CD4-positive, CD25-positive, alpha-beta regulatory T cell (primary cell): ENCODE measurements at places on chromosomes 13 and 19. TPM values are rescaled to one million over a fixed set of nuclear protein-coding genes. Genes with fewer than 3 reads are reported as not detected.
A peak's percentile ranks its signal among the peaks of the same experiment; 100 is the strongest.

GRCh38 chr19:9309974-9310446 is 372 bp upstream of the ZNF699 start:
- DNase-seq, result peak; percentile 75
- H3K4me1 ChIP-seq, result peaks cover 29% of the 10 kb centered on the region
- peaks cover 9% of the 10 kb centered on the region for H3K36me3 ChIP-seq
- H3K27me3 ChIP-seq, result no peaks in the 10 kb centered on the region
- H3K4me3 ChIP-seq, result peak overlapping the region; percentile 98
- H3K27ac ChIP-seq, result peak overlapping the region; percentile 91

VN1R2 gene
- total RNA-seq, result not detected

SBK3 gene
- not detected for total RNA-seq

DNA sequence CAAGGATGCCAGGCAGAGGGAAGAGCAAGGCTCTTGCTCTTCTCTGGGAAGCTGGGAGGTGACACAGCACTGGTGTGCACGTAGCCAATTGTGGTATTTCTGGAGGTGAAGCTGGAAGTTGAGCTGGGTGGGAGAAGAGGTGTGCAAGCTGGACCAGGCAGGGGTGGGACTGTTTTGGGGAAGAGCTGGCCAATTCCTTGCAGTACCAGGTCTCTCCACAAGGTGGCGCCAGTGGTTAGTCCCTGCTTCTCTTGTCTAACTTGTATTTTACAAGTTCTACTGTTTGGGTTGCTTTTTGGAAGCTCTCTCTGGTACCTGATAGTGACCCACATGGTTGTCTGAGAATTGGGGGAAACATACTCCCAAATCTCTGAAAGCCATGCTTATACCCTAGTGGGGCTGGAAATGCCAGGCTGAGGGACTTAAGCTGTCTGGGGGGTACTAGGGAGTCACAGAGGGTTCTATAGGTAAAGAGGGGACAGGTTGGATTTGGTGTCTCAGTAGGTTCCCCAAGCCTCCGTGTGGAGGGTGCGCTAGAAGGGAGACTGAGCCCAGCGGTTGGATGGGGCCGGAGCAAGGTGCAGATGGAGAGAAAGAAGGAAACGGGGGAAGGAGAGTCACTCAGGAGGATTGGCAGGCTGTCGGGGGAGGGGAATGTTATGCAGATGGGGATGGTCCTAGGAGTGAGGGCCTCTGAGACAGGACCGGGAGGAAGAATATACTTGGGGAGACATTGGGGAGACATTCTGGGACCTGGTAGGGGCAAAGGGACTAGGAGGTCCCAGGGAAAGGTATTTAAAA is 3.0 kb downstream of the HPN start:
- H3K4me3 ChIP-seq, result no peak overlapping the region
- H3K27ac ChIP-seq, result no peak overlapping the region
- H3K4me1 ChIP-seq, result peaks cover 24% of the 10 kb centered on the region
- no peaks in the 10 kb centered on the region for H3K36me3 ChIP-seq

WDFY2 gene
- total RNA-seq, result 26.2 TPM

NR2F6 gene
- 0.52 TPM for total RNA-seq

NAPSA gene
- total RNA-seq, result 0.67 TPM

DNA sequence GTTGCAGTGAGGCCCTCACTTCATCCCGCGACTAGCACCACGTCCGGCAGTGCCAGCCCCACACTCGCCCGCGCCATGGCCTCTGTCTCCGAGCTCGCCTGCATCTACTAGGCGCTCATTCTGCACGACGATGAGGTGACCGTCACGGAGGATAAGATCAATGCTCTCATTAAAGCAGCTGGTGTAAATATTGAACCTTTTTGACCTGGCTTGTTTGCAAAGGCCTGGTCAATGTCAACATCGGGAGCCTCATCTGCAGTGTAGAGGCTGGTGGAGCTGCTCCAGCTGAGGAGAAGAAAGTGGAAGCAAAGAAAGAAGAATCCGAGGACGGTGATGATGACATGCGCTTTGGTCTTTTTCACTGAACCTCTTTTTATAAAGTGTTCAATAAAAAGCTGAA is 48.6 kb downstream of the NLRP12 start:
- no peaks in the 10 kb centered on the region for H3K36me3 ChIP-seq
- DNase-seq, result no peak
- no peak overlapping the region for H3K27ac ChIP-seq
- no peak overlapping the region for H3K4me3 ChIP-seq
- no peaks in the 10 kb centered on the region for H3K27me3 ChIP-seq
- no peaks in the 10 kb centered on the region for H3K4me1 ChIP-seq

MIA gene
- total RNA-seq, result not detected

GRCh38 chr19:21593934-21594820 is 88.8 kb downstream of the ZNF429 start:
- no peak overlapping the region for H3K4me3 ChIP-seq
- no peaks in the 10 kb centered on the region for H3K36me3 ChIP-seq
- H3K27ac ChIP-seq, result no peak overlapping the region

DNA sequence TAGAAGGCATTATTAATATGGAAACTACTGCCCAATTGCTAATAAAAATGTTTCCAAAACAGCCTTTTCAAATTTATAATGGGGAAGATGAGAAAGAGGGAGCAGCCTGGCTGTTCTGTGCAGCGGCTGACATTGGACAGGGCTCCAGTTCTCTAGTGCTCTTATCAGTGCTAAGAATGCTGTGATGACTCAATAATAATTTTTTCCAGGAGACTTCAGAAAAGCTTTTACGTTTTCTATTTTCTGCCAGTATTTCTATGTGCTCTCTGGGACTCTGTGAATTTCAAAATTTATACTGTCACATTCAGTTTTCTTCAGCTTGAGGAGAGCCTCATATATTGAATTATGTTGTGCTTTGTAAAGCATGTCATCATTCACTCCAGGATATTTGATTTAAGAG is 209.6 kb downstream of the VWA8 start:
- H3K4me1 ChIP-seq, result no peaks in the 10 kb centered on the region
- H3K27me3 ChIP-seq, result no peaks in the 10 kb centered on the region
- DNase-seq, result no peak
- peaks cover 7% of the 10 kb centered on the region for H3K36me3 ChIP-seq

GRCh38 chr13:112690283-112690929 is 568 bp downstream of the ATP11A start:
- H3K27me3 ChIP-seq, result no peaks in the 10 kb centered on the region
- H3K4me3 ChIP-seq, result peak overlapping the region; percentile 80
- peak overlapping the region; percentile 62 for H3K27ac ChIP-seq
- peaks cover 38% of the 10 kb centered on the region for H3K4me1 ChIP-seq

- no peaks in the 10 kb centered on the region for H3K4me1 ChIP-seq
- no peak overlapping the region for H3K4me3 ChIP-seq
- no peak overlapping the region for H3K27ac ChIP-seq
- no peaks in the 10 kb centered on the region for H3K27me3 ChIP-seq
These were observed 13.2 kb downstream of the ENOX1 start for GRCh38 chr13:43773602-43774001.

CEACAM20 gene
- not detected for total RNA-seq

DNA sequence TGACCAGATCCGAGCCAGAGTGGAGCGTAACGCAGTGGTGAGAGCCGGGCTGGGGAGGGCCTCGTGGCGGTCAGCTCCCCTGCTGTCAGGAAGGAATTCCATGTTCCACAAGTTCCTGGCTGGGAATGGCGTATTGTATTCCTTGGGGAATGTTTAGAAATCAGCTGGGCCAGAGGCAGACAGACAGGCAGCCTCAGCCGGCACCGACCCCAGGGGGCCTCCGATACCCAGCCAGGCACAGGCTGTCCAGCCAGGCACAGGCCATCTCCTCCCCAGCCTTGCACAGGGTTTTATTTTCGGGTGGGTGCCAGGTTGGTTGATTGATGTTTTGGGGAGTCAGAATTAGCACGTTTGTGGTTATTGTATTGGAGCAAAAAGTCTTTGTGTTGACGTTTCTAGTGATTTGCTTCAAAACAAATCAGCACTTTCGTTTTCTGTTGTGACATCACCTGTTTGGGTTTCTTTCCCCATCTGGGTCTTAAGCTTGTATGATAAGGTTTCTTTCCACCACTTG is 126.6 kb upstream of the MCF2L start:
- no peaks in the 10 kb centered on the region for H3K4me1 ChIP-seq
- H3K27me3 ChIP-seq, result no peaks in the 10 kb centered on the region
- peaks cover 36% of the 10 kb centered on the region for H3K36me3 ChIP-seq
- no peak overlapping the region for H3K27ac ChIP-seq
- no peak for DNase-seq

- no peaks in the 10 kb centered on the region for H3K36me3 ChIP-seq
- no peak overlapping the region for H3K27ac ChIP-seq
- H3K4me3 ChIP-seq, result no peak overlapping the region
- no peaks in the 10 kb centered on the region for H3K4me1 ChIP-seq
- H3K27me3 ChIP-seq, result peaks cover 4% of the 10 kb centered on the region
- DNase-seq, result no peak
These were observed 28.2 kb downstream of the IGFL2 start for GRCh38 chr19:46176116-46176860.

- no peaks in the 10 kb centered on the region for H3K27me3 ChIP-seq
- no peak for DNase-seq
- no peak overlapping the region for H3K27ac ChIP-seq
- H3K4me1 ChIP-seq, result no peaks in the 10 kb centered on the region
These were observed 6.7 kb downstream of the KCNJ14 start for GRCh38 chr19:48461982-48462655.

GRCh38 chr19:34976611-34977010 is 12.6 kb upstream of the ZNF792 start:
- DNase-seq, result no peak
- H3K27me3 ChIP-seq, result no peaks in the 10 kb centered on the region
- H3K4me1 ChIP-seq, result peaks cover 15% of the 10 kb centered on the region
- H3K4me3 ChIP-seq, result no peak overlapping the region
- H3K27ac ChIP-seq, result no peak overlapping the region
- no peaks in the 10 kb centered on the region for H3K36me3 ChIP-seq

GRCh38 chr13:22538400-22538799 is 642.4 kb upstream of the SGCG start:
- no peak overlapping the region for H3K4me3 ChIP-seq
- no peaks in the 10 kb centered on the region for H3K36me3 ChIP-seq
- no peaks in the 10 kb centered on the region for H3K4me1 ChIP-seq
- H3K27ac ChIP-seq, result no peak overlapping the region
- no peaks in the 10 kb centered on the region for H3K27me3 ChIP-seq
- no peak for DNase-seq

HSPH1 gene
- total RNA-seq, result 155 TPM

VSTM2B gene
- total RNA-seq, result not detected

DNA sequence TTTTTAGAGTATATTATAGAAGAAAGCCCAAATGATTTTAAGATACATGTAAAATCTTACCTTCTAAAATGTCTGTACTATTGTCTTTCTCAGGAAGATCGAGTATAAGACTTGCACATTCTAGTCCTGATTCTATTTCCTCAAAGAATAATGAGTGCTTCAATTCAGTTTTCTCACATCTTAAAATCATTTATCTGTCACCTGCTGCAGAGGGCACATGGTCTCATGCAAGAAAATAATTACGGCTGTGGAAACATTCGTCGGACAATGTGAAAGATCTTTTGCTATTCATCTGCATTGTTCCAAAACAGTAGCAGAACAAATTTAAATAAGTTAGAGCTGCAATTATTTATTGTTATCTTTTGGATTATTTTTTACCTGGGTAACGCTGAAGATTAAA is 1403.5 kb downstream of the PCDH9 start:
- no peaks in the 10 kb centered on the region for H3K36me3 ChIP-seq
- no peaks in the 10 kb centered on the region for H3K4me1 ChIP-seq
- no peak overlapping the region for H3K4me3 ChIP-seq

RUBCNL gene
- not detected for total RNA-seq

DNA sequence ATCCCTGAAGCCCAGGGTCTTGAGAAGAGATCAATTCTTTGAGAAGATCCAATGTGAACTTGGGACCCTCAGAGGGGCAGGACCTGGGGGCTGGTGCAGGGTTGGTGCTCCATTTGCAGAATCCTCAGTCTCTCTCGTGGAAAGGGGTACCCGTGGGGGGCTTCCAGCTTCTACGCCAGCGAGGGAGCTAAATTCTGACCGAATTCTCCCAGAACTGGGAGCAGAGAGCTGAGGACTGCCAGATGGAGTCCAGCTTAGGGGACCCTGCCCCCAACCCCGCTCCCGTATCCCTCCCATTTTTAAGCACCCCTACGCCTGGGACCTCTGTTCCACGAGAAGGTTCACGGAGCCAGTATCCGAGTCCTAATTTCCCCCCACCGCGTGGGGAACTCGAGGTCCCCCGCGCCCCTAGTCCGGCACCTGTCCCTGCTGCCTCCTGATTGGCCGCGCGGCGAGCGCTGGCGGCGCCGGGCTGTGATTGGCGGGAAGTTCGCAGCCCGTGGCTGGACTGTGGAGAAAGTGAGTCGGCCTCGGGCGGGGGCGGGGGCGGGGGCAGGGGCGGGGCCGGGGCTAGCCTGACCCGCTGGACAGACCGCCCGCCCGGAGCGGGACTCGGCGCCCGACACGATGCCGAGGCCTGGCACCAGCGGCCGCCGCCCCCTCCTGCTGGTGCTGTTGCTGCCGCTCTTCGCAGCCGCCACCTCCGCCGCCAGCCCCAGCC is 4.4 kb upstream of the LTBP4 start:
- peaks cover 11% of the 10 kb centered on the region for H3K27me3 ChIP-seq
- H3K4me3 ChIP-seq, result no peak overlapping the region
- DNase-seq, result no peak
- no peak overlapping the region for H3K27ac ChIP-seq

DNA sequence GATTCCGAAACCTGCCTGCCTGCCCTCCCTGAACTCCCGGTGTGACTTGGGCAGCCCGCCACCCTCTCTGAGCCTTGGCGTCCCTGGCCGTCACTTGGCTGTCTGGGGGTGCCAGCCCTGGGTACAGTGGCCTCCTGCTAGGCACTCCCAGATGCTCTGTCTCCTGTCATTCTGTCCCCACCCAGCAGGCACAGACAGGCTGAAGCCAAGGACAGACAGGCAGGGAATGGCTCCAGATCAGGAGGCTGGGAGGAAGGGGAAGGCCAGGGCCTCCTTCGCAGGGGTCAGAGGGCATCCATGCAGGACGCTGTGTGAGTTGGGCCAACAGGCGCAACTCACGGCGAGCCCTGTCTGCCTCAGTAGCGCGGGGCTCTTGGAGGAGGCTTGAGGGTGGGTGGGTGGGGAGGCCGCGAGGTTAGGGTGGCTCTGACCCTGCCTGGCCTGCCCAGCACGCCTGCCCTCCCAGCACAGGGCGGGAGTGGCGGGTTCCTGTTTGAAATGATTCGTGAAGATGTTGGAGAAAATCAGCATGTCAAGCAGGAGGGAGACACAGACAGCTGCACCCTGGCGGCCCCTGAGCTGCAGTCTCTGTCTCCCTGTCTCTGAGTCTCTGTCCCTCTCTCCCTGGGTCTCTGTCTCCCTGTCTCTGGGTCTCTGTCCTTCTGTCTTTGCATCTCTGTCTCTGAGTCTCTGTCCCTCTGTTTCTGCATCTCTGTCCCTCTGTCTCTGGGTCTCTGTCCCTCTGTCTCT is 19.7 kb downstream of the KLHL26 start:
- no peak overlapping the region for H3K4me3 ChIP-seq
- no peak for DNase-seq
- H3K27ac ChIP-seq, result no peak overlapping the region
- no peaks in the 10 kb centered on the region for H3K27me3 ChIP-seq
- H3K4me1 ChIP-seq, result no peaks in the 10 kb centered on the region
- H3K36me3 ChIP-seq, result no peaks in the 10 kb centered on the region

ZNF563 gene
- total RNA-seq, result 1.2 TPM
